ENCODE measurements at places on chromosomes 1 and 21.

DNA sequence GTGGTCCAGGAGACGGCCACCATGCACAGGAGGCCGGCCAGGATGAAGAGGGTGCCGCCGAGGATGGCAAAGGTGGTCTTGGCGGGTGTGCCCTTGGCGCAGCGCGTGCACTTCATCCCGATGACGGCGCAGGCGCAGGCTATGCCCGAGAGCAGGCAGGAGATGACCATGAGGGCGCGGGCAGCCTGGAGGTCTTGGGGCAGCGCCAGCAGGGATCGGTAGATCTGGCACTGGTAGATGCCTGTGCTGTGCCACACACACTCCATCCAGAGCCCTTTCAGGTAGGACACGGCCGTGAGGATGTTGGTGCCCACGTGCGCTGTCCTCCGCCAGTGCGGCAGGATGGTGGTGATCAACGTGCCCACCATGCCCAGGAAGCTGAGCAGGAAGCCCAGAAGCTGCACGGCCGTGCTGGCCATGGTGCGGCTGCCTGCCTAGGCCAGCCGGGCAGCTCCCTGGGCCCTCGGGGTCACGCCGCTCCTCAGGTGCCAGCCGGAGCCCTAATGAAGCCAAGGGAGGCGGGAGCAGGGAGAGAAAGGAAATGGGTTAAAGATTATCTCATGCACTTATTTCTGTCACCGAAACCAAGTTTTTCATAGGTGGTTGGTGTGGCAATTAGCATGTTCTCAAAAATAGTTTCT is 18.5 kb downstream of the CLDN14 start:
- no peak for DNase-seq
- H3K27me3 ChIP-seq: no peaks in the 10 kb centered on the region
- H3K36me3 ChIP-seq: no peaks in the 10 kb centered on the region
- H3K27ac ChIP-seq: no peak overlapping the region
- no peaks in the 10 kb centered on the region for H3K4me1 ChIP-seq
- H3K4me3 ChIP-seq: no peak overlapping the region

DNA sequence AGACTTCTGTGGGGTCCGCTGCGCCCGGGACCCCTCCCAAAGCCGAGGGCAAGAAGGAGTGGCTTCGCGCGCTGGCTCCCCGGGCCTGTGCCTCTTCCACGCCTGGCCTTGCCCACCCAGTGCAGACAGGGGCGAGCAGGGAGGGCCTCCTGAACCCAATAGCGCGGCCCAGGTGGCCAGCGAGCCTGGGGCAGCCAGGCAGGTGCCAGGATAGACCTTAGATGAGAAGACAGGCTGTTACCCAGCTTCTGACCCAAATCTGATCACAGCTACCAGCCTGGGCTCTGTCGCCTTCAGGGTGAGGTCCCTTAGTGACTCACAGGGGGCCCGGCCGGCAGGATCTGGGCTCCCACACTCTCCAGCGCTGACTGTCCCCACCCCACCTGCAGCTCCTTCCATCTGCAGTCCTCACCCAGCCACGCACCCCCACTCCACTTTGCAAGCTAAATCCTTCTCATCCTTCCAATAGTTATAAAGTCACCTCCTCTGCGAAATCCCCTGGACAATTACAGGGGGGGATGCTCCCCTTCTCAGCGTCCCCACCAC is 9.6 kb downstream of the CLEC20A start:
- peak overlapping the region; percentile 50 for H3K4me3 ChIP-seq
- DNase-seq: no peak
- H3K27me3 ChIP-seq: no peaks in the 10 kb centered on the region
- H3K36me3 ChIP-seq: no peaks in the 10 kb centered on the region
- H3K4me1 ChIP-seq: peaks cover 26% of the 10 kb centered on the region

DNA sequence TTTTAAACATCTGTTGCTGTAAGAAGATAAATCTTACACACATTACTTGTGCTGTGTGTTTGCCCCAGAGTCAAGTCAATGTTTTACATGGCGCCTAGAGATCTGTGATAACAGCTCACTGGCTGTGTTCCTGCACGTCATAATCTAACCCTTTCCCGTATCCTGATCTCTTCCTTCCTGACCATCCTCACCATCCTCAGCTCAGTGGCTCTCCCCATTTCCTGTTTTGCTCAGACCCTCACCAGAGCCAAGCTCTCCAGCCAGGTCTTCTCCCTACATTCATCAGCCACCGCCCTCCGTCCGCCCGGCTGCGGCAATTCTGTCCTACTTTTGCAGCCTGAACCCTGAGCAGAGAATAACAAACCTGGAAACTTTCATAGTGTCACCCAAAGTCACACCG is 824.7 kb downstream of the USP25 start:
- H3K27ac ChIP-seq: no peak overlapping the region
- H3K4me1 ChIP-seq: peaks cover 11% of the 10 kb centered on the region
- H3K36me3 ChIP-seq: no peaks in the 10 kb centered on the region
- no peaks in the 10 kb centered on the region for H3K27me3 ChIP-seq
- DNase-seq: peak; percentile 31

GRCh38 chr1:181131255-181131941 is 42.9 kb downstream of the IER5 start:
- H3K4me1 ChIP-seq: peaks cover 72% of the 10 kb centered on the region
- H3K4me3 ChIP-seq: no peak overlapping the region
- no peak for DNase-seq
- H3K36me3 ChIP-seq: no peaks in the 10 kb centered on the region

- no peak overlapping the region for H3K27ac ChIP-seq
- no peaks in the 10 kb centered on the region for H3K36me3 ChIP-seq
- H3K4me3 ChIP-seq: peak overlapping the region; percentile 85
- peaks cover 13% of the 10 kb centered on the region for H3K4me1 ChIP-seq
- peak; percentile 23 for DNase-seq
These were observed 376 bp downstream of the SF3A3 start for GRCh38 chr1:37989361-37989930.

DNA sequence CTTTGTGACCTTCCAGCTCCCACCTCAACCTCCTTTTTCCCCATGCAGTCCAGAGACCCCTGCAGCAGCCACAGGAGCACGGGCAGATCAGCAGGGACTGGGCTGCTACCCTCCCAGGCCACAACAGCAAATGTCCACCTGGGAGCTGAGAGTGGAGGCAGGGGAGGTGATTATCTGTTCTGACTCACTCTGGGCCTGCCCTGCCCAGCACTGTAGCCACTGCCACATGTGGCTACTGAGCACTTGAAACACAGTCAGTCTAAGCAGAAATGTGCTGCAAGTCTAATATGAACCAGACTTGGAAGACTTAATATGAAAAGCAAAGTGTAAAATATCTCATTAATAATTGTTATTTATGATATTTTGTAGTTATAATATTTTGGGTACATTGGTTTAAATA is 148.9 kb upstream of the VANGL1 start:
- no peak for DNase-seq
- no peak overlapping the region for H3K4me3 ChIP-seq
- no peaks in the 10 kb centered on the region for H3K36me3 ChIP-seq
- H3K4me1 ChIP-seq: no peaks in the 10 kb centered on the region
- no peaks in the 10 kb centered on the region for H3K27me3 ChIP-seq

DNA sequence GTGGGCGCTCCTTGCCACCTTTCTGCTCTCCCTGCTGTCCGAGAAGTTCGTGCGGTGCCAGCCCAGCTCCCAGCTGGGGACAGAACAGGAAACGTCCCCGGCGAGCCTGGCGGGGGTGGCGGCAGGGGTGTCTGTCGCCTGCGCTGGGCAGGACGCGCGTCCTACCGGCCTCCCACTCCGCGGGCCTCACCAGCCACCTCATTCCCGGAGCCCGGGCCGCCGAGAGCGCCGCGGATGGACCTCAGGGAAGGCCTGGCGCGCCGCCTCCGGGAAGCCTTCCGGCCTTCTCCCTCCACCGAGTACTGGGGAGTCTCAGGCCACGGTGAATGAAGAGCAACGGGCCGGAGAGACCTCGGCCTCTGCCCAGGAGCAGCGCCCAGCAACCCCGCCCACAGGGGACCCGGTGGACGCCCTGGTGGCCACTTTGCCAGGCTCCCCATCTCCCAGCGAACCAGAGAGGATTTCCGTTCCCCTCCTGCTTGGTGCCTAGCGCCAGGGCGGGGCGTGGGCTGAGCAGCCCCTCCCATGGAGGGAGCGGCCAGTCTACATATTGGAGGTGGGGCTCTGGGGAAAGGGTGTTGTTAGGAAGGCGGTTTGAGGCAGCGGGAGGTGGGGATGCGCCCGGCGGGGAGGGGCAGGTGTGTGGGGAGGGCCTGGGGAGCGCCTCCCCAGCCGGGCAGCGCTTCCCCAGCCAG is 9.5 kb upstream of the TNFRSF14 start:
- H3K4me1 ChIP-seq: peaks cover 55% of the 10 kb centered on the region
- H3K4me3 ChIP-seq: peak overlapping the region; percentile 60
- peak; percentile 88 for DNase-seq

DNA sequence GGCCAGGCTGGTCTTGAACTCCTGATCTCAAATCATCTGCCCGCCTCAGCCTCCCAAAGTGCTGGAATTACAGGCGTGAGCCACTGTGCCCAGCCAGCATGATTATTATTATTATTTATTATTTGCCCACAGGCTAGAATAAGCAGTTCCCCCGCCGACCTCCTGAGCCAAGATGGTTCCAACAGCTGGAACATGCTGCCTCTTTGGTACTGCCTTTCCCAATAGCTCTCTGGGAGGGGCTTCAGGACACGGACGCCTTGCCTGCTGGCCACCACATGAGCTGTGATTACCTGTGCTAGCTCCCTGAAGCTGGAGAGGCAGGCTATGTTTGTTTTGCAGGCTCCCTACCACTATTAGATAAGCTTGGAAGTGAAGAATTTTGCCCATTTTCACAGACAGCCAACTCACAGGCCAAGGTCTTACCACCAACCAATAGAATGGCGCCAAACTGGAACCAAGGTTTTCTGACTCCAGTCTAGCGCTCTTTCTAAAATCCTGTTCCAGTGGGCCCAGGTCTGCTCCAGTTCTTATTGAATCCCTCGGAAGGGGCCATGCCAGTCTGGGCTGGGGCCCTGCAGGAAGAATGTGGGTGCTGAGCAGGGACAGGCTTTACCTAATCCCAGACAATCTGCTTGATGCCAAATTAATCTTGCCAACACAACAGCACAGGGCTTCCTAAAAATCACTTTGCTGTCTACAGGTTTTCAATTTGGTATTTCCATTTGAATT is 2.1 kb upstream of the GPR61 start:
- no peak for DNase-seq
- peaks cover 25% of the 10 kb centered on the region for H3K4me1 ChIP-seq
- H3K27me3 ChIP-seq: no peaks in the 10 kb centered on the region
- no peak overlapping the region for H3K4me3 ChIP-seq

GRCh38 chr21:44764319-44765230 is 37.0 kb downstream of the UBE2G2 start:
- no peak overlapping the region for H3K27ac ChIP-seq
- H3K36me3 ChIP-seq: peaks cover 14% of the 10 kb centered on the region
- no peaks in the 10 kb centered on the region for H3K27me3 ChIP-seq
- DNase-seq: no peak

DNA sequence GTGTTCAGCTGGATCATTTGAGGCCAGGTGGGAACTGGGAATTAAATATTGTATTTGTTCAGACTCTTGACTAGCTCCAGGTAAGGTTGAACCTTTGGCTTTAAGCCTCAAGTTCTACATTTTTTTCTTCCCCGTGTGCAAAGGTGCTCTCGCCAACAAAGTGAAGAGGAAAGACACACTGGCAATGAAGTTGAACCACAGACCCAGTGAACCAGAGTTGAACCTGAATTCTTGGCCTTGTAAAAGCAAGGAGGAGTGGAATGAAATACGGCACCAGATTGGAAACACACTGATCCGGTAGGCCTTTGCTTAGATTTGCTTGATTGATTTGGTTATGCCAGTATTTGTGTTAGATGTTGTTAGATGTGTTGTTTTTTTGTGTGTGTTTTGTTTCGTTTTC is 25.5 kb upstream of the RCC1 start:
- no peak overlapping the region for H3K27ac ChIP-seq
- no peaks in the 10 kb centered on the region for H3K4me1 ChIP-seq
- H3K27me3 ChIP-seq: no peaks in the 10 kb centered on the region
- DNase-seq: no peak
- no peak overlapping the region for H3K4me3 ChIP-seq
- peaks cover 97% of the 10 kb centered on the region for H3K36me3 ChIP-seq

GRCh38 chr1:65911679-65912078 is 119.0 kb downstream of the PDE4B start:
- H3K4me3 ChIP-seq: no peak overlapping the region
- no peak for DNase-seq
- H3K36me3 ChIP-seq: no peaks in the 10 kb centered on the region
- no peak overlapping the region for H3K27ac ChIP-seq

DNA sequence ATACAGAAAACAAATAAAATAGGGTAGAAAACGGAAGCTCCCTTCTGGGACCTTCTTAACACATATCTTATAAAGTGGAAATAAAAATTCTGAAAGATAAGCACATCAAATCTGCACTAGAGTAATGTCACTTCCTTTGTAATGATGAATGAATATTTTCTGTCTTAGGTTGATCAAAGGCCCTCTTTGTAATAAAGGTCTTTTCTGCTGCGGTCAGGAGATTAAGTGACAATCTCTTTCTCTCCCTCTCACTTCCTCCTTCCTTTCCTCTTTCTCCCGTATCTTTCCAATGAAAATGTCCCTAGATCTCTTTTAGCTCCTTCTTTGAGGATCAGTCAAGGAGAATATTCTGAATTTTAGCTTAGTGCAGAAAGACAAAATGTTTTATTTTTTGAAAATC is 33.8 kb downstream of the TMCO1 start:
- no peak overlapping the region for H3K27ac ChIP-seq
- peaks cover 17% of the 10 kb centered on the region for H3K4me1 ChIP-seq
- no peak for DNase-seq
- H3K36me3 ChIP-seq: no peaks in the 10 kb centered on the region
- no peaks in the 10 kb centered on the region for H3K27me3 ChIP-seq

DNA sequence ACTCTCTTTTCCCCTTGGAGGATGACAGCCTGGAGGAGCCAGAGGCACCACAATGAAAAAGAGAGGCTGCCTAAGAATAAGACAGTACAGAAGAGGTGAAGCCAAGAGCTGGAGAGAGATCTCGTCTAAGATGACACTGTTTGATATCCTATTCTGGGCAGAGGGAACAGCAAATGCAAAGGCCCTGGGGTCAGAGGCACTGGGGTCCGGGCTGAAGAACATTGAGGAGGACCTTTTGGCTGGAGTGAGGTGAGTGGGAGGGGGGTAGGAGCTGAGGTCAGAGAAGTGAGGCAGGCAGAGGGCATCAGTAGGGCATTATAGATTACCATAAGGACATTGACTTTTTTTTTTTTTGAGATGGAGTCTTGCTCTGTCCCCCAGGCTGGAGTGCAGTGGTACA is 19.3 kb upstream of the TMEM51 start:
- H3K4me1 ChIP-seq: no peaks in the 10 kb centered on the region
- no peaks in the 10 kb centered on the region for H3K27me3 ChIP-seq
- H3K36me3 ChIP-seq: no peaks in the 10 kb centered on the region
- no peak overlapping the region for H3K4me3 ChIP-seq
- H3K27ac ChIP-seq: no peak overlapping the region
- no peak for DNase-seq

GRCh38 chr1:84366786-84367185 is 31.5 kb upstream of the DNASE2B start:
- H3K4me1 ChIP-seq: no peaks in the 10 kb centered on the region
- no peak overlapping the region for H3K4me3 ChIP-seq
- H3K27me3 ChIP-seq: no peaks in the 10 kb centered on the region
- no peak for DNase-seq
- H3K27ac ChIP-seq: no peak overlapping the region
- no peaks in the 10 kb centered on the region for H3K36me3 ChIP-seq
